Lower lobe of right lung (tissue), 2 donors: ENCODE measurements at places on chromosomes 4 and X.

DNA sequence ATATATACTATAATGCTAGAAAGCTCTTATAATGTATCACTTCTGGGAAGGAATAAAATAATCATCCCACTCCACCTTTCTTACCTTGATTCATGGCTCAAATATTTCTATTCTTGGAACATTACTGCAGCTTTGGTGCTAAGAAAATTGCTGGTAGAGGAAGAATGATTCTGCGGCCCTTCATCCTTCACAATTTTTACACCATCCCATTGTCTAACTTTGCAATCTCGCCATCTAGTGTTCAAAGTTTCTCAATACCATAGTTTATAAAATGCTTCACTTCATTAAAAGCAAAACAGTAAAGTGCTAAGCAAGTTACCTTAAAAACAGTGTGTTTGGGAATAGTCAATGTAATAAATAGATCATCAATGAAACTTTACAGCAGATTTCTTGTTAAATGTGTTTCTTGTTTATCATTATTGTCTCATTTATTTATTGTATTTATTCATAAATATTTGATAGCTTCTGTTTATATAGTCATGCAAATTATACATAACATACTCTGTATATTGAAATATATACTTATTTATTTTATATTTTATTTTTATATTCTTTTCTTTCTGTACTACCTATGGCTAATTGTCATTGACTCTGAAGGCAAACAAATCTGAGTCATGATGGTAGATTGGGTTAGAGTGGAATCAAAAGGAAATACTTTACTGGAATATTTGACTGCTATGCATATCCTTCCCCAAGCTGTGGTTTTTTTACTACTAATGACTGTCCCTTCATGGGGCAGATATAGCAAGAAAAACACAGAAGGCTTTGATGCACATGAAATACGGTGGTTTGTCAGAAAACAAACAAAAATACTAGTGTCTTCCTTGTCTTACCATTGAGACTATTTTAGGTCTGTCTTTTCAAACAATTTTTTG, 390.7 kb downstream of the MAPK10 start:
- DNase-seq, result no peak

DNA sequence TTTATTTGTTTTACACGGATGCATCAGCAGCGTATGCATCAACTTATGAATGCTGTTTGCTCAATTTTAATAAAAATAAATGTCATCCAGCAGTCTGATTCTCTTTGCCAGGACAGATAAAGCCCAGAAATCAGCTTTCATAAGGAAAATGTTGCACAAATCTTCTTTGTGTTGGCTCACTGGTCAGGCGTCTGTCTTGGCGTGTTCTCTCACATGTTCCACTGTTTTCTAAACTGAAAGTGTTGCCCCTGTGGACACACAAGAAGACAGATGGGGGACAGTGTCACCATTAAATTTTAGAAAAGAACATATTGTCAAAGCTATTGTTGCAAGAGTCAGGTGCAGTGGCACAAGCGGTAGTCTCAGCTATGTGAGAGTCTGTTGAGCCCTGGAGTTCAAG, 316.2 kb downstream of the CENPC start:
- DNase-seq, result no peak

DNA sequence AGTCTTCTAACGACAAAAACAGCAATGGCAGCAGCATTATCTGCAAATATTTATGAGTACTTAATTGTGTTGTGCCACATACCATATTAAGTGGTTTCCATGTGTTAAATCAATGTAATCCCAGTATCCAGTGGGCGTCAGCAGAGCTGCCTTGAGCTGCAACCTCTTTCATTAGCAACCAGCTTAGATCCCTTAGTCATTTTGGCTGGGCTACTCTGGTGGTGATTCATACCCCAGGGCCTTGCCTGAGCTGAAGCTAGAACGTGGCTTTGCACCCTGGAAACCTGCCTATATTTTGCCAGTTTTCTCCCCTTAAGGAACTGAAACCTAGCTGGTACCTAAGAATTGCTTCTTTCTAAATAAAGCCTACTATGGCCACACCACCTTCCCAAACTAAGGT, 474.3 kb upstream of the FTHL17 start:
- DNase-seq, result no peak

GRCh38 chr4:182729516-182729915, 187.7 kb downstream of the DCTD start:
- no peak for DNase-seq
